Jurkat, Clone E6-1 (cell line): ENCODE measurements at places on chromosomes 5 and 9.
A peak's percentile ranks its signal among the peaks of the same experiment; 100 is the strongest.

DNA sequence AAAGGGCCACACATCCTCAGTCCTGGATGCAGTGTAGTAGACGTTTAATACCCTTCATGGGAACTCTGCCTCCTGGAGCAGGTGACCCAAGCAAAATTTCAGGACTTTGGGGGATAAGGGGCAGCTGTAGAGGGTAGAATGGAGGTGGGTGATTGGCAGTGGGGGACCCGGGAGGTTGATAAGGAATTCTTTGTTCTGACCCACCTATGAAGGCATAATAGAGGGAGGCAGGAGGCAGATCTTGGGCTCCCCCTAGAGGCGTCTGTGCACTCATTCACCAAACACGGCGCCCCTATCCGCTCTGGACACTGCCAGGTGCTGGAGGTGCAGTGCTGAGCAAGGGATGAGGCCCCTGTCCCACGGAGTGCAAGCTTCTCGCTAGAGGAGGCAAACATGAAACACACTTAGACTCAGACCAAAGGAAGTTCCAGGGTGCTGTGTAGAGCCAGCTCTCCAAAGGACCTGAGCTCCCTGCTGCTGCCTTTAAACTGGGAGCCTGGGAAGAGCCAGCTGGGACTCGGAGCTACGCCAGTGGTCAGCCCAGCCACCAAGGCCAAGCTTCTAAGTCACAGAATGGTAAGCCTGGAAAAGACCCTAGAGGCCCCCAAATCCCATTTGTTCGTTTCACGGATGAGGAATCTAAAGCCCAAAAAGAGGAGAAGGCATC, 7.7 kb downstream of the IL17B start:
- peak; percentile 41 for DNase-seq

GRCh38 chr5:87260604-87261192, 7.0 kb upstream of the RASA1 start:
- no peak for DNase-seq

DNA sequence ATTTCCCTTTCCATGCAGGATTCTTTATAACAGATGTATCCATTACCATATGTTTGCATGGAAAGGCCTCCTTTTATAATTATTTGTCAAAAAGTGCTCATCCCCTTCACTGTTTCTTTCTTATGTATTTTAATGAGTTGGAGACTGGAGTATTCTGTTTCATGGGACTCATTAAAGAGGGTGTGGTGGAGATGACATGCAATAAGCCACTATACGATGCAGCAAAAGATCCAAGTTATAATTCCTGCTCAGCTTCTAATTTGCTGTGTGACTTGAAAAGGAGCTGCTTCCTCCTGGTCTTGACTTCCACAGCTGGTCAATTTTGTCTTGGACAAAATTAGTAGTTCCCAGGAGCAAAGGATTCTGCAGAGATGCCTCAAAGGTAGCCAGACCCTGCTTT, 13.9 kb downstream of the SGCD start:
- no peak for DNase-seq

- DNase-seq, result no peak
These were observed 445.6 kb downstream of the NFIB start for GRCh38 chr9:13868336-13868735.

GRCh38 chr5:62084391-62084790, 221.6 kb upstream of the KIF2A start:
- DNase-seq, result no peak

DNA sequence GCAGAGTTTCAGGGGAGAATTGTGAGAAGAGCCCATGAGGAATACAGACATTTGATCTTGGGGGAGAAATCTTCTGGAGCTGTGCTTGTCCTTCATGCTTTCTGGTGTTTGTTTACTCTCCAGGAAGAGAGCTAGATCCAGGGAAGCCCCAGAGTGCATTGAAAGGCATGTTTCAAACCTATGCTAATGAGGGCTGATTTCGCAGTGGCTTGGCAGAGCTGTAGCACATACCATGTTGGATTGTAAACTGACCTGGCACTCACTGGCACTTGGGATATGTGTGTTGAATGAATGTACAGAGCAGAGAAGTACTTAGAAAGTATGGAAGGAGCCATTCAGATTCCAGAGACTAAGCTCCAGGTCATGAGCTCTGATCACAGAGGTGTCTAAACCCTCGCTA, 30.9 kb downstream of the TNFSF8 start:
- no peak for DNase-seq

DNA sequence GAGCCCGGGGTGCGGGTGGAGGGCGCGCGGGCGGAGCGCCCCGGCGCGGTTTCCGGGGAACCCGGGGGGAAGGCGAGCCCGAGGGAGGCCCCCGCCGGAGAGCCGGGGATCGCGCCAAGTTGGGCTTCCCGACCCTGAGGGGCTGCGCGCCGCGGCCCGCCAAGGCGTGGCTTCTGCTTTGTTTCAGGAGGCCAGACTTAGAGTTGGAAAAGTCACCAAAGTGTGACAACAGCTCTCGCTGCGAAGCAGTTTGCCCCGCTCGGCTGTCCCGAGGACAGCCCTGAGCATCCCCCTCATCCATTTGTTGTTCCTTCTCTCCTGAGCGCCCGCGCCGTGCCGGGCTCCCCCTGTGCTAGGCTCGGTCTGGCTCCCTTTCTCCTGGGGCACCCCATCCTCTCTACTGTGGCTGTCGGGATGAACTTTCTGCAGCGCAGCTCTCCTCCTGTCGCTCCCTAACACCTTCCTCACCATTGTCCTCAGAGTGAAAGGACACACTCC, 410 bp downstream of the GLIPR2 start:
- DNase-seq, result no peak

DNA sequence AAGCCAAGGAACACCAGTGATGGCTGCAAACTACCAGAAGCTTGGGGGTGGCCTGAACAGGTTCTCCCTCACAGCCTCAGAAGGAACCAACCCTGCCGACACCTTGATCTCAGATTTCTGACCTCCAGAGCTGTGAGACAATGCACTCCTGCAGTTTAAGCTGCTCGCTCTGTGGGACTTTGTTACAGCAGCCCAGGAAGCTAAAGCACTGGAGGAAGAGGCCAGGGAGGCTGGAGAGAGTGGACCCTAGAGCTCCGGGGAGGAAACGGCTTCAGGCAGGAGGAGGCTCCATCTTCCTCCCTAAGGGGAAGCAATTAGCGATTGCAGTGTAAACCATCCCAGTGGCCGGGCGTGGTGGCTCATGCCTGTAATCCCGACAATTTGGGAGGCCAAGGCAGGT, 25.1 kb downstream of the BARX1 start:
- no peak for DNase-seq

DNA sequence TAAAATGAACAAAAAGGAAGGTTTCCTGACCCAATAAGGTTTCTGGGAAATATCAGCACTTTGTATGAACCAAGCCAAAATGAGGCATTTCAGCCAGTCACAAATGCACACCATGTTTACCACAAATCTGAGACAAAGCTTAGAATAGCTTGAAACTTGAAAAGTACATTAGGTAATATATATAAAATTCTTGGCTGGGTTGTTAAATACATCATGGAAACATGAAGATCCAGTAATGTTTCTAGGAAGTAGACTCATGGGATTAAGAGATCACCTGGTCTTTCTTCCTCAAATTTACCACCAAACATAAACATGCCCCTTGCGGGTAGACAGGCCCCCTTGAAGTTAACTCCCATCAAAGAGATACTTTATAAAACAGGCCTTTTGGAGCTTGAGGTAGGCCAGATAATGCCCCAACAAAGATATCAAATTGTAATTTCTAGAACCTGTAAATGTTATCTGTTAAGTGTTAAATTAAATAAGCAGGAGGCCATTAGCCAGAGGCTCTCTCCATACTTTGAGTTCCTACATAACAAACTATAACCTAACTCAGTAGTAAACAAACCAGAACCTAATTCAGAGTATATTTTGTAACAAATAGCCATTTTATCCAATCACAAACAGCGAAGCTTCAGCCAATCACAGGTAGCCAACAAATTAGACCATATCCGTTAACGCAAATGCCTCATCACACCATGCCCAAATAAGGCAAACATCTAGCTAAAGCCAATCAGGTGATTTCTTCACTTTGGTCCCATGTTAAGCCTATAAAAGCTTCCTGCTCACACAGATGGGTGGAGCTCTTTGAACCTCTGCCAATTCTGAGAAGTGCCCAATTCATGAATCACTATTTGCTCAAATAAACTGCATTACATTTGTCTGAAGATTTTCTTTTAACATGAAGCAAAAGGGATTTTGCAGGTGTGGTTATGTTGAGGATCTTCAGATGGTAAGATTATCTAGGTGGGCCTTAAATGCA, 127.9 kb upstream of the TARS1 start:
- no peak for DNase-seq

DNA sequence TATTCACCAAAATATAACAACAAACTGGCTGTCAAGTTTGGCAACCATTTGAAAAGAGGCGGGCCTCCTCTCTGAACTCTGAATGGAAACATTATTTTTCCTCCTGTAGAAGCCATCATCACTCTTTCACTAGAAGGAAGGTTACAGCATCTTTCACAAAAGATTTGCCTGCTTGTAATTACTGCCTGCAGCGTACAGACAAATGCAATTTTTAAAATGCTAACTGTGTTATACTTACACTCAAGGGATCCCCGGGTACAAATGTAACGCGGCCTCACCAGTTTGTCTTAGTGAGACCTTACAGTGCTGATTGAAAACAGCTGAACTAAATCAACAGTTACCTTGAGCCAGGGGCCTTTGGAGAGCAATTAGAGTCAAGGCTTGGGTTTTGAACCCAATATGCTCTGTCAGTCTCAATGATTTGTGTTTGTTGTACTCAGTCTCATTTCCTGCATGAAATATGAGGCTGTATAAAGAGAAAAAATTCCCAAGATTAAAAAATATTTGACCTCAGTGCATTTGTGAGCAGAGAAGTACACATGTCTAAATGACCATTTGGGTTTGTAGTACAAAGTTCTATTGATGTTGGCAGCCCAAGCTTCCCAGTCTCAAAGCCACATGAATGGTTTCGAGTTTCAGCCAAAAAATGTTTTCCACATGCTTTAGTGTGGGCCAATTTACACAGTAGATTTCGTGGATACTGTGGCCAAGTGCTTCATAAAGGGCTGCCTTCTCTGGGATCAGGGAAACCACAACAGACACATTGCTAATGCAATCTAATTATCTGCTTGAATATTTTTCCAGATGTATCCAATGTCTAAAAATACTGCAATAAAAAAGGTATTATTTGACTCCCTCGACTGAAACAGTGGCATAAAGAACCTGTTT, 500.0 kb downstream of the SPATA31D1 start:
- DNase-seq, result no peak

- no peak for DNase-seq
These were observed 85.7 kb upstream of the RUFY1 start for GRCh38 chr5:179464631-179465030.

- DNase-seq, result no peak
These were observed 106.6 kb downstream of the ARHGAP26 start for GRCh38 chr5:142876817-142877216.

- DNase-seq, result no peak
These were observed 234.2 kb upstream of the MEF2C start for GRCh38 chr5:89117124-89117644.

DNA sequence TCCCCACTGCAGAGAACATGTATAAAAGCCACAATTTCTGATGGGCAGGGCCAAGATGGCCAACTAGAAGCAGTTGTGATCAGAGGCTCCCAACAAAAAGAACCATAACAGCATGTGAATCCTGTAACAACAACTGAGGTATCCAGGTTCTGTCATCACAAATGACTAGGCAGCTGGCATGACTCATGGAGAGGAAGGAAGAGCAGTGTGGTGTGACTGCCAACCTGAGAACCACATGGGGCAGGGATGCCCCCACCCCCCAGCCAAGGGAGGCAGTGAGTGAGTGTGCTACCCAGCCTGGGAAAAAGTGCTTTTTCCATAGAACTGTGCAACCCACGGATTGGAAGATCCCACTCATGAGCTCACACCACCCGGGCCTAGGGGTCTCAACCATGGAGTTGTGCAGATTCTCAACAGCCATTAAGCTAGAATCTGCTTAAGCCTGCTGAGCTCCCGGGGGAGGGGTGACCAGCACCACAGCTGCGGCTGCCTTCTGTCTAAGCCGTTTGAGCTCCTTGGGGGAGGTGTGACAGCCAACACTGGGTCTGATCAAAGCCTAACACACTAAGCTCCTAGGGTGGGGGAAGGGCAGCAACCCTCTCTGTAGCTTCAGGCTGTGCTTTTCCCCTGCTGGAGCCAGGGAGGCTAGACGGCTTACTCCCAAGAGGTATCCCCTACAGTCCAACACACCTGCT, 80.1 kb upstream of the DMAC1 start:
- peak; percentile 95 for DNase-seq
